ENCODE measurements at places on chromosomes 13 and 19.

- no peak for DNase-seq
These were observed 12.2 kb downstream of the ZSCAN22 start for GRCh38 chr19:58338825-58339558.

GRCh38 chr13:108368250-108368905 is 98.9 kb downstream of the TNFSF13B start:
- DNase-seq, result peak; percentile 49

DNA sequence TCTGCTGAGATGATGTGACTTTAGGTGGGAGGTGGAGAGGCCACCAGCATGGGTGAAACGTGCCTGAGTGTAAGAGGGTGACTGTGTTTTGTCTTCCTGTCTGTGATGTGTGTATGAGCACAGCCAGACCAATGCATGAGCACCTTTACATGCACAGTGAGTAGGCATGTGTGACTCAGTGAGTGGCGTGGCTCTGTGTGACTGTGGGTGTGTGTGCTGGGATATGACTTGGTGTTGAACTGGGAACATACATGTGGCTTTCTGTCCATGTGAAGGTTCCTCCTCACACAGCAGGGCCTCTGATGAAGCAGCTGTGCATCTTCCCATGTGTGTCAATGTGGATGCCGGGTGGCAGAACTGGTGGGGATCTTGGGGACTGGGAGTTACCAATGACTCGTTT is 19.9 kb upstream of the LGALS13 start:
- no peak for DNase-seq

DNA sequence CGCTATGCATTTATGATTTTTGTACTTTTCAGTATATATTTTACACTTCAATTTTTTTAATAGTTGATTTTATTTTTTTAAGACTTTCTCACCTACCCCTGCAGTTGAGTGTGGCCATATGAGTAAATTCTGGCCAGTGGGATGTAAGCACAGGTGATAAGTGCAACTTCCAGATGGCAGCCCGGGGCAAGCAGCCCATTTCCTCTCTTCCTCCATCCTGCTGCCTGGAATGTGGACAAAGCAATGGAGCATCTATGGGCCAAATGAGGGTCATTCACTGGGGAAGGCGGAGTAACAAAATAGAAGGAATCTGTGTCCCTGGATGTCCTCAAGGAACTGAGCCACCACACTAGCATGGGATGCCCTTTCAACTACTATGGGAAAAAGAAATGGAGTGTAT is 12.3 kb downstream of the RFXAP start:
- DNase-seq, result no peak

- peak; percentile 66 for DNase-seq
These were observed 22.8 kb downstream of the HAUS8 start for GRCh38 chr19:17052439-17052838.

- DNase-seq, result peak; percentile 47
These were observed 15.2 kb downstream of the ZSCAN5C start for GRCh38 chr19:56217039-56217949.

DNA sequence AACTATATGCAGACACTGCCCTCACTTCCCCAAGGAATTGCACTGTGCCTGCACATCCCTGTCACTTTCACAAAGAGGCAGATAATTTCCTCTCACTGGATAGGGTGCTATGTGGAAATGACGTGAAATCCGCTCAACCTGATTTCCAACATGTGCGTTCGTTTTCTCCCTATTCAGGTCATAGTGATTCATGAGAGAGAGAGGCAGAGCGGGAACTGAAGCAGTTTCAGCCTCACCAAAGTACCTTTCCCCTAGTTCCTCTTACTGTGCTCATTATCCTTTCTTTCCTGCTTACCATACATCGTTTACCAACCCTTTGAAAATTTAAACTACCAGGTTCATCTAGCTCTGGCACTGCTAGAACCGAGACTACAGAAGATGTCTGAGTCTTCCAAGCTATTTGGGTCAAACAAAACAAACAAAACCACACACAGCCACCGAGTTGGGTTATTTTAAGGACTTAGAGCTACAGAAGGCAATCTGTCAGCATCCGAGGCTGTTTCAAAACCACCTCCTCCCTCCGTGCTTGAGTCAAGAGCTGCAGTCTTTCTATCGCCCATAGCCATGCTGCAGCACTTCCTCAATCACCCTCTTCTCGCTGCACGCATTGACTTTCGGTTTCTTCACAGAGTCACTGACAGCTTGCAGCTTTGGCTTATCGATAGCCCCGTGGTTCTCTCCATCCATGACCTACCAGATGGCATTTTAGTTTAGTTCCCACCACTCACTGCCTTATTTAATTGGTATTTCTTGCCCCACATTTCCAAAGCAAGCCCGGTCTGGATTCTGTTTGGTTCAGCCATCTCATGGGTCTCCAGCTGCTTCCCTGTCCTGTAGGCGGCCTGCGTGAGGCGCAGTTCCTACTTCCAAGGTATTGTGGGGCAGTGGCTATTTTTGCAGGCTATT is 1395.8 kb downstream of the EFNB2 start:
- DNase-seq, result peak; percentile 95

- DNase-seq, result no peak
These were observed 13.1 kb downstream of the IRS2 start for GRCh38 chr13:109773276-109773675.

GRCh38 chr19:58252102-58252685 is 23.5 kb downstream of the ZNF544 start:
- peak; percentile 41 for DNase-seq

GRCh38 chr13:52411629-52412028 is 5.7 kb upstream of the THSD1 start:
- no peak for DNase-seq

GRCh38 chr19:34818270-34818669 is 45.3 kb upstream of the ZNF599 start:
- peak; percentile 11 for DNase-seq

GRCh38 chr13:80979035-80979641 is 638.2 kb upstream of the SPRY2 start:
- peak; percentile 82 for DNase-seq

DNA sequence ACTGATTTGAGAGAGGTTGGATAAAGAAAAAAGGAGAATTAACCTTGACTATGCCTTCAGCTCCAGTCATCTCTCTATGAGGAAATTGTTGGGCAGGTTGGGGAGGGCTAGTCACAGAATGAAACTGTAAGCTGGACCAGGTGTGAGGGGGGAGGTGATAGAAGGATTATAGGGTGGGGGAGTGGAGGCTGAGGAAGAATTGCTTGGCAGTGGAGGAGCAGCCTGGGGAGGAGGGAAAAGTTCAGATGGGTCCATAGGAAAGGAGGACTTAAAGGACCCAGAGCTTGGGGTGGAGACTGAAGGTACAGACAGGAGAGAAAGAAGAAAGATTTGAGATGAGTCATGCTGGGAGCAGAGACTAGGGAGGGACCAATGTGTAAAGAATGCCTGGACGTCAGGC is 8.2 kb upstream of the ZNF431 start:
- no peak for DNase-seq

GRCh38 chr19:7661744-7662538 is 6.9 kb upstream of the RETN start:
- DNase-seq, result no peak

GRCh38 chr19:43522929-43523328 is 4.1 kb downstream of the ETHE1 start:
- DNase-seq, result no peak

Data from hematopoietic multipotent progenitor cell treated with erythropoietin and hydrocortisone succinate and interleukin-3 and kit ligand, for 4 days (in vitro differentiated cells).